ENCODE measurements at places on chromosomes 12 and 14.

GRCh38 chr14:78524766-78525165, 354.6 kb downstream of the NRXN3 start:
- DNase-seq: no peak

DNA sequence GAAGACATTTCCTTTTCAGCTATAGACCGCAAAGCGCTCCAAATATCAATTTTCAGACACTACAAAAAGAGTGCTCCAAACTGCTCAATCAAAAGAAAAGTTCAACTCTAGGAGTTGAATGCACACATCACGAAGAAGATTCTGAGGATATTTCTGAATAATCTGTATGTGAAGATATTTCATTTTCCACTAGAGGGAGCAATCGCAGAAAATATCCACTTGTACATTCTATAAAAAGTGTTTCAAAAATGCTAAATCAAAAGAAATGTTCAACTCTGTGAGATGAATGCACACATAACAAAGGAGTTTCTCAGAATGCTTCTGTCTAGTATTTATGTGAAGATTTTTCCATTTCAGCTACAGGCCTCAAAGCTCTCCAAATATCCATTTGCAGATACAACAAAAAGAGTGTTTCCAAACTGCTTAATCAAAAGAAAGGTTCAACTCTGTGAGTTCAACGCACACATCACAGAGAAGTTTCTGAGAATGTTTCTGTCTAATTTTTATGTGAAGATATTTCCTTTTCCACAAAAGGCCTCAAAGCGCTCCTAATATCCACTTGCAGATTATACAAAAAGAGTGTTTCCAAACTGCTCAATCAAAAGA, 643.8 kb upstream of the ALG10B start:
- DNase-seq: no peak

- DNase-seq: no peak
These were observed 933.8 kb downstream of the TMEM121 start for GRCh38 chr14:106459971-106460730.

GRCh38 chr14:91877376-91877915, 10.1 kb upstream of the TC2N start:
- no peak for DNase-seq

DNA sequence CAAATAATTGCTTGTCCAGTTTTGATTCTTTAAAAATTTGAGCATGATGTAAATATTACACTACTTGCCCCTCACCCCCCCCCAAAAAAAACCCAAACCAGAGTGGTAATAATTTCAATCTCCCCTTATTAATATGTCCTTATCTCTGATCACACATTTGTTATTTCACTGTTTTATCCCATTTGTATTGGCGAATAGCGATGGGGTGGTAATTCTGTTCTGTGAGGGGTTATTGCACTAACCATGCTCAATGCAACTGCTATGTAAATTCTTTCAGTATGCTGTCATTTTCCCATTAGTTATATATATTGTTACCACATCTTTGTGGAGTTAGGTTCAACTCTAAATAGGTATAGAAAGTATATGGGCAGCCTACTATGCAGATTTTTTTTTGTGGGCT, 1.1 kb downstream of the RIMKLB start:
- no peak for DNase-seq

GRCh38 chr12:65648461-65648860, 175.8 kb upstream of the HMGA2 start:
- no peak for DNase-seq

Measured in astrocyte of the hippocampus (primary cell).